ENCODE measurements at places on chromosomes 3 and 15.

DNA sequence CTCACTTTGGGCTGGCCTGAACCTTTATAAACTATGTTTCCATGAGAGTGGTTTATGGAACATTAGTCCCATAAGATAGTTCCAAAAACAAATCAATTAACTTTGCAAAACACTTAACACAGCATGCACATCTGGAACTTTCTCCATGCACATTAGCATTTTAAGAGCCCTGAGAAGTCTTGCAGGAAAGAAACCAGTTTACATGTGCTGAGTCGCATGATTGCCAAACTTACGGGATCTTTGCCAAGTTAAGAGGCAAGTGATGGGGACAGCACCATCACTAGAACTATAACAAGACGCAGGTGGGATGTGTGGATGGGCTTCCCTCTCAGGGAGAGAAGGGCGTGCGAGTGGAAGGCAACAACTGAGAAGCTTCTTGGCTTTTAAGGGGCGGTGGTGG, 20.7 kb downstream of the ADAMTS9 start:
- DNase-seq = no peak

- no peak for DNase-seq
Observed at GRCh38 chr15:59644756-59645155, 12.6 kb downstream of the GTF2A2 start.

- no peak for DNase-seq
Observed at GRCh38 chr3:10762611-10763247, 53.3 kb upstream of the SLC6A11 start.

DNA sequence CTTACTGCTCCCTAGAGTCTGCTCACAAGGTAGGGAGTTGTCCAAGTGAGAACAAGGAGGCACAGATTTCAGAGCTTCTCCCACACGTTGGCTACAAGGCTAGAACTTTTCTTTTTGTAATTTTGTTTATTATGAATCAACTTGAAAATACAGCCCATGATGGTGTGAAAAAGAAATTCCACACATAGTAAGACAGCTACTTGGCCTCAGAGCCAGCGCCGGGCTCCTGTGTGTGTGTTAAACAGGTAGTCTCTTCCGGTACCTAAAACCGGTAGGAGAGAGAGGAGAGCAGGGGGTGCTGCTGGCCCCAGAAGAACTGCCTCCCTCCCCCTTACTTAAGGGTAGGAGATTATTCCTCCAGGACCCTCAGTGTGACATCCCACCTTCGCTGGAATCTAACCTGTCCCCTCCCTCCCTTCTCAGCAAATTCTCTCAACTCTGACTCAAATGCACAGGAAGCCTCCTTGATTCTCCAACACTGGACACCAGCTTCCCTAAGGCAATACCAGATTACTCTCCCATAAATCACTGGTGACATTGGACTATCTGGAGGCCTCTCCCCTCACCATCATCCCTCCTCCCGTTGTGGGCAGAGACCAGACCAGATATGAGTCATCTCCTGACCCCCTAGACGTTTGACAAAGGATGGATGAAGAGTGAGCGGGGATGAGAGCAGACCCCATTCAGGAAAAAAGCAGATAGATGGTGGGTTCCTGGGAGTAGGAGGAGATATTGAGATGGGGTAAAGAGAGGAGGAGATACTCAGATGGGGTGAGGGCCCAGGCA, 4.5 kb upstream of the IP6K1 start:
- DNase-seq = no peak

- DNase-seq = no peak
Observed at GRCh38 chr3:21847005-21847404, 96.0 kb upstream of the ZNF385D start.

GRCh38 chr3:48990636-48991469, 812 bp downstream of the P4HTM start:
- DNase-seq = no peak

GRCh38 chr3:43747641-43748040, 56.9 kb downstream of the ABHD5 start:
- DNase-seq = no peak

DNA sequence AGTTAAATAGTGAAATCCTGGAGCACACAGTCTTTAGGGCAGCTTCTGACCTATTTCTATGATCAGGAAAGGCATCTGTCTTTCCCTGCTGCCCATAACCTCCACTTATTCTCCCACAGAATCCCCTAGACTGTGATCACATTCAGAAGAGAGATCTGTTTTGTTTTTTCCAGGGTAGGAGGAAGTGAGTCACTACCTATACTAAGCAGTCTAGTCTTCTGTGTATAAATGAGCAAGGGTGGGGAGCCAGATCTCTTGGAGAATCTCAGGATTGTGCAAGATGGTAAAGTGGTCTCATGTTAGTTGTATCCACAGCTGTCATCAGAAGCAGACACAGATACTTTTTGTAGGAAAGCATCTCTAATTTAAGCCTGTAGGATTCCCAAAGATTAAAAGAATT, 11.8 kb upstream of the FBXO22 start:
- DNase-seq = no peak

GRCh38 chr3:66499881-66500575, 794 bp downstream of the LRIG1 start:
- peak; percentile 63 for DNase-seq

DNA sequence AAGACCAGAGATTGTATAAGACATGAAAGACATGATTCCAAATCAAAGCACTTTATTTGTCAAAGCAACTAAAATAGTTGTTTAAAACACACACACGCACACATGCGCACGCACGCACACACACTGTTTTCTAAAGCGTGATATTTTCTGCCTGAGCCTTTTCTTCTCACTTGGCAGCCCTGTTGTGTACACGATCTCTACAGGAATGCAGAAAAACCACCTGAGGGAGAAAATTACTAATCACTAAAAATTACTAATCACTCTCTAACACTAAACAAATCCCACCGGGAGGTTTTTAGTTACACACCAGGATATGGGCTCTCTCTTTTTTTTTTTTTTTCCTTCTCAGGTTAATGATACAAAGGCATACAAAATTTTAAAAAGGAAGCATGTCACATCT, 160.1 kb upstream of the ATP11B start:
- DNase-seq = no peak

DNA sequence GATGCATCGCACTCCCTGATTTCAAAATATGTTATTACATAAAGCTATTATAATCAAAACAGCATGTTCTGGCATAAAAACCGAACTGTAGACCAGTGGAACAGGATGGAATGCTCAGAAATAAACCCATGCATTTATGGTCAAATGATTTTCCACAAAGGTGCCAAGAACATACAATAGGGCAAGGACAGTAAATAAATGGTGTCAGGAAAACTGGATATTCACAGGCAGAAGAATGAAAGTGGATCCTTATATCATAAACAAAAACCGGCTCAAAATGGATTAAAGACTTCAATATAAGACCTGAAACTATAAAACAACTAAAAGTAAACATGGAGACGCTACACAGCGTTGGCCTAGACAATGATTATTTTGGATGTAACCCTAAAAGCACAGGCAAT, 22.6 kb downstream of the USP50 start:
- no peak for DNase-seq

DNA sequence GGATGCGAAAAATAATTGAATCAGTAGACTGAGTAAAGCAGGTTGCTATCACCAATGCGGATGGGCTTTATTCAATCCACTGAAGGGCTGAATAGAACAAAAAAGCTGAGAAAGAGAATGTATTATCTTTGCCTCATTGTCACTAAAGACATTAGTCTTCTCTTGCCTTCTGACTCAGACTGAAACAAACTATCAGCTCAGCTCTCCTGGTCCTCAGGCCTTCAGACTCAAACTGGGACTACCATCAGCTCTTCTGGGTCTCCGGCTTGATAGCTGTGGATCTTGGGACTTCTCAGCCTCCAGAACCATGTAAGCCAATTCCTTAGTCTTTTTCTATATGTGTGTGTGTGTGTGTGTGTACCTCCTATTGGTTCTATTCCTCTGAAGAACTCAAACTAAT, 12.6 kb downstream of the IFT57 start:
- no peak for DNase-seq

DNA sequence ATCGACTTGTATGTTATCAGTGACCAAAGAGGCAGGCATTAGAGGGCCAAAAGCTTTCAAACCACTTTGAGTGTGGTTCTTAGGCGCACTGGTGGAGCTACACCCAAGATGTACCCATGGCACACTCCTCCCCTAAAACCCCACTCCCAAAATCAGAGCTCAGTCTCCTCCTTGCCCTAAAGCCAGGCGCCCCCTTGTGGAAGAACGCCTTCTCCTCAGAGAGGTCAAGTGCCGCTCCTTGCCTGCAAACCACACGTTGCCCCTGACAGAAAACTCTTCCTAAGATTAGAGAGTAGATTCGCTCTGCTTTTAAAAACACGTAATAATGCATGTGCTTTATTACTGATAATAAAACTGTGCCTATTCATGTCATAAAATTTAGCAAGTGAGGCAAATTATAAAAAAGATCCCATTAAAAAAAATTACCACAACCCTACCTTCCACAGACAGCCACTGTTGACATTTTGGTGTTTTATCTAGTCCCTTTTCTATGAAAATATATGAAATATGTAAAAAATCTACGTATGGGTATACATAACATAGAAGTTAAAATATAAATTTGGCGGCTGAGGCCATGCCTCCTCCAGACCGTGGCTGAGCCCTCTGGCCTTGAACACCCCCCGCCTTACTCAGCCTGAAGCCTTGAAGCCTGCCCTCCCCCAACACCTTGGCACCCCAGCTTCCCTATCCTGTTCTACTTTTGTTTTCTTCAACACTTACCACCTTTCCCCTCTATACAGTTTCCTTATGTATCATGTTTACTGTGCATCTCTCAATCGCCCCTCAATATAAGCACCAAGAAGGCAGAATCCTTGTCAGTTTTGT, 33.5 kb downstream of the BCL2L10 start:
- peak; percentile 88 for DNase-seq

- no peak for DNase-seq
Observed at GRCh38 chr3:154356009-154356408, 31.7 kb upstream of the DHX36 start.

- DNase-seq = no peak
Observed at GRCh38 chr3:167209011-167209410, 171.1 kb downstream of the ZBBX start.

DNA sequence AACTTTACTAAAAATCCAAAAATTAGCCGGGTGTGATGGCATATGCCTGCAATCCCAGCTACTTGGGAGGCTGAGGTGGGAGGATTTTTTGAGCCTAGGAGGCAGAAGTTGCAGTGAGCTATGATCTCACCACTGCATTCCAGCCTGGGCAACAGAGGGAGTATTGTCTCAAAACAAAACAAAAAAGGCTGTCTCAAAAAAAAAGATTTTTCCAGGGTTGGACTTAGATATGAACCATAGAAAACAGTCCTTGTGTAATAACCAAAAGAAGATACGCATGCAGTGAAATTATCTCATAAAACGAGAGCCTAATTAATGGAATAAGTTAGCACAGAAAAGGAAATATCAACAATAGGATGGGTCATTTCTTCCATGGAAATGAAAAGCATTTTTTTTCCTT, 320.4 kb upstream of the RASGRP1 start:
- DNase-seq = no peak

DNA sequence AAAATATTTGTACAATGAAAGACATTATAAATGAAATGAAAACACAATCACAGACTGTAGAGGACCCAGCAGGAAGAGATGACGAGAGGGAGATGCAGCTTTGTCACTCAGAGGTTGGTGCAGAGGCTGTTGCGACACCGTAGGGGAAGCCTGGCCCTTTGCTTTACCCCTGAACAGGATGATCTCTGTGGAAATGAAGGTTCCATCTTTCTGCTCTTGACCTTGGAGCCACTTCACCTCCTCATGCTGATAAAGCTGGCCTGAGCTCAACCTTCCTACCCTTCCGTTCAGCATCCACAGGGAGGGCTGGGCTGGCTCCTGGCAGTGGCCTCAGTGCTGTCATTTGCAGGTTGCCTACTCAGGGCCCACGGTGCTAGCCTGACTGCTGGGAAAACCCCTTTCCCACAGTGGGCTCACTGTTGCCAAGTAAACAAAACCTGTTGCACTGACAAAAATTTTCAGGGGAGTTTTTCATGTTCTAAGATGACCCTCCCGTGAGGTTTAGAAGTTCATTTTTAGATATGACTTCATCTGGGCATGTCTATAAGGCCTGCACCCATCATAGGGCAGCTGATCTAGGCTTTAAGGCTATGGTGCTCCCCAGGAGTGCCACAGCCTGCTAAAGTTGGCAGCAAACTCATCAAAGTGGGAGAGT, 3.0 kb upstream of the CD80 start:
- DNase-seq = no peak

GRCh38 chr3:149152420-149152819, 23.0 kb downstream of the HPS3 start:
- no peak for DNase-seq

DNA sequence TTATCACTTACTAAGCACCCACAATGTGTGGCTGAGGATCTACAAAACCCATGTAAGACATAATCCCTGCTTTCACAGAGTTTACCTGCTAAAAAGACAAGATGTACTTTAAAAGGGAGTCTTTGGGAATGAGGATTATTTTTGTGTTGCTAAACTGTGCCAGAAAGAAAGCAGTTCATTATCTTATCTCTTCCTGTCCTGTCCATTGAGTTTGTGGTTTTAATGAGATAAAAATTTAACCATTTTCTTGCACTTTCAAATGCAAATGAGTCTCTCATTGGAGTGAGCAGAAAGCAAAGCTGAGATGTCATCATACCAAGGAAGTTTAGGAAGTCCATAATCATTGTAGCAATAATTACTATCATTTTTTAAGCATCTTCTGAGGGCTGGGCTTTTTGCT, 231.2 kb upstream of the ADAMTS9 start:
- no peak for DNase-seq

- DNase-seq = no peak
Observed at GRCh38 chr3:128174675-128175590, 21.7 kb downstream of the EEFSEC start.

DNA sequence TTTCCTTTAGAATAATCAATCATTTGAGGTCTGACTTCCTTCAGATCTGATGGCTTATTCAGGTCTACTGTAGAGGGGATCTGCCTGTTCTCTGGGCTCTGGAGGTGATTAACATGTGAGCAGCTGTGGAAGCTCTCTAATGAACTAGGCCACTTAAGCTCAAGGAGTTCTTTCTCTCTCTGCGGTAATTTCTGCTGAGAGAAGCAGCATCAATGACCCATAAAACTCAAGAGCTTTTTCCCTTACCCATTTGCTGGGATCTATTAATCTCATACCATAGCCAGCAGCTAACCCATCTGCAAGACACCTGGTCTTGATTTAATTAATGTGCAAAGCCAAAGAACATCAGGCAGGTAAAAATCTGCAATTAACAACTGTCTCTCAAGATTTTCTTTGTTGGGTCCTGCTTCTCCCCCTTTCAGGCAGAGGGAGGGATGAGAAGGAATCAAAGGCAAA, 73.2 kb upstream of the DLG1 start:
- DNase-seq = no peak

Data from lower lobe of right lung (tissue), 2 donors.